Stimulated activated CD8-positive, alpha-beta memory T cell treated with anti-CD3 and anti-CD28 coated beads, Interleukin-4, amount 100 ng/mL, for 1 hour (primary cell): ENCODE measurements at places on chromosomes 12 and 14.

DNA sequence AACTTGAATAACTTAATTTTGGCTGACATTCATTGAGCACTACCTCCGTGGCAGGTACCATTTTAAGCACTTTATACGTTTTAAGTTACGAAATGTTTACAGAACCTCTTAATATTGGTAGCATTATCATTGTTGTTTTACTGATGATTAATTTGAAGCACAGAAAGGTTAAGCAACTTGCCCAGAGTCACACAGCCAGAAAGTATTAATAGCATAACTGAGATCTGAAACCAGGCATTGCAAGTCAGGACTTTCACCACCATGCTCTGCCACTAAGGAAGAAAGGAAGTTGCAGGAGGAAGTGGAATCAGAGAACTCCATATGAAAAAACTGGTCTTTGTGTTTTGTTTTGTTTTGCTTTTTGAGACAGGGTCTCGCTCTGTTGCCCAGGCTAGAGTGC is 28.2 kb upstream of the BCAT1 start:
- no peak for DNase-seq

DNA sequence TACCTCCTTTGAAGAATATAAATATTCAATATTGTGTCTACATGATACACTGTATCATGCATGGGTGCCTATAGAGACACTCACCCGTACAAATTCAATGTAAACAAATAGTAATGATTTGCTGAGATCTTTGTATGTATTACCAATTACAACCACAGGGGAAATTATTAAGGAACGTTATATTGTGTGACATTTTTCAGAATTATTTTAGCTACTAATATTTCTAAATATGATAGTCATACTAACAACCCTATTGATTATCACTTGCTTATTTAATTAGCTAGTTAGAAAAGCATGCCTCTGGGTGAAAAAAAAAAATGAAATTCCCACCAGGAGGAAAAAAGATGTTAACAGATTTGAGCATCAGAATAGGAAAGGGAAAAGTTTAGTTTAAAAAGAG is 2.1 kb downstream of the SOX5 start:
- no peak for DNase-seq

- DNase-seq: no peak
Observed at GRCh38 chr14:68377459-68377858, 415.4 kb downstream of the ZFP36L1 start.

GRCh38 chr14:93114713-93115068 is 1.0 kb downstream of the ITPK1 start:
- DNase-seq: no peak

- no peak for DNase-seq
Observed at GRCh38 chr14:34867199-34867598, 8.0 kb downstream of the BAZ1A start.

GRCh38 chr14:103879570-103880347 is 32.4 kb upstream of the PPP1R13B start:
- no peak for DNase-seq

- no peak for DNase-seq
Observed at GRCh38 chr12:1281683-1282366, 290.8 kb downstream of the ERC1 start.

GRCh38 chr12:68577949-68578348 is 32.8 kb upstream of the RAP1B start:
- no peak for DNase-seq

GRCh38 chr14:25140411-25140810 is 90.5 kb upstream of the STXBP6 start:
- no peak for DNase-seq

- no peak for DNase-seq
Observed at GRCh38 chr14:33938131-33938949, 12.5 kb downstream of the EGLN3 start.

DNA sequence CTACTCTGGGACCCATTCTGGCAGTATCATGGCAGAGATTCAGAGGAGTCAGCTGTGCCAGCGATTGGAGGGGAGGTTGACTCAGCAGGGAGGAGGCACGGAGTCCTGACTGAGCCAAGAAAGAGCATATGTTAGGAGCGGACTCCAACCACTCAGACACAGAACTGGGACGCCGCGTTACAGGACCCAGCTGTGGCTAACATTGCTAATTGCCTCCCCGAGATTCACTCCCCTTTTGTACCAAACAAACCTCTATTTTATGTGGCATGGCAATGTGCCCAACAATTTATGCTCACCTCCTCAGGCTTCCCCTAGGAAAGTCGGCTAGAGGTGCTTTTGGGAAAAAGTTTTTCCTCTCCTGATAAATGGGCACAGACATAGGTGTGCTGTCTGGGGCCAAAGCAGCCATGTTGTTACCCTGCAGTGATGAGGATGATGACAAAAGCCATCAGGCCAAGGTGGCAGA is 15.2 kb upstream of the CLIP1 start:
- DNase-seq: no peak

DNA sequence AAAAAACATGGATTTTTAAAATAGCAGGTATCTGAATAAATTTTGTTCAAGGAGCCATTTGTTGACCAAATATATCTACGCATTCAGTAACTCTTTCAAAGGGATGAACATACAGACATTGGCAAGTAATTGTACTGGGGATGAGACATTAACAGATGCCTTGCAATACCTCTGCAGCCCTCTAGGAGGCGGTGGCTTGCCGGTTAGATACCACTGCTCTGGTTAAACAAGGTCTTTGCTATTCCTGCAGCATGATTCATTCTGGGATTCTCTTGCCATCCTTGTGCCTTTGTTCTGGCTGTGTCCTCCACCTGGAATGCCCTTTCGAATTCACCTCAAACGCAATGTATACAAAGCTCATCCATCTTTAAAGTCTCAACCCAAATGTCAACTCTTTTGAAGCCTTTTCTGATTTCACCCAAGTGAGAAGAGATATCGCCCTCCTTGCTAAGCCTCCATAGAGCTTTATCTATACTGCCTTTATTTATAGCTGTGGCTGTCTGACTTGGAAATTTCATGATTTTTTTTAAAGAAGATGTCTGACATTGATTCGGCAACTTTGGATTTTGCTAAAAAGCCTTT is 131.0 kb upstream of the SRRM4 start:
- DNase-seq: no peak

DNA sequence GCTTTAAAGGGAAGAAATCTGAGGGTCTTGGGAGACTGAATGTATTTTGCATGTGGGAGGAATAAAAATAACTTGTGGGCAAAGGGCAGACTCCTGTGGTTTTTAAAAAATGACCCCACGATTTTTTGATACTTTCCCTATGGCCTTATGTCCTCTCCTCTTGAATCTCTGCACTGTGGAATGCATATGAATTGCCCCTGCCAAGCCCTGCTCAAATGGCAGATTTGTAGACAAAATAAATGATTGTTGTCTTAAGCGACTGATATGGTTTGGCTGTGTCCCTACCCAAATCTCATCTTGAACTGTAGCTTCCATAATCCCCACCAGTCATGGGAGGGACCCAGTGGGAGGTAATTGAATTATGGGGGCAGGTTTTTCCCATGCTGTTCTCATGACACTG is 223.8 kb downstream of the DACT1 start:
- DNase-seq: no peak

- no peak for DNase-seq
Observed at GRCh38 chr12:128603573-128604115, 220.1 kb downstream of the SLC15A4 start.

GRCh38 chr12:51369581-51369980 is 21.6 kb downstream of the GALNT6 start:
- no peak for DNase-seq

DNA sequence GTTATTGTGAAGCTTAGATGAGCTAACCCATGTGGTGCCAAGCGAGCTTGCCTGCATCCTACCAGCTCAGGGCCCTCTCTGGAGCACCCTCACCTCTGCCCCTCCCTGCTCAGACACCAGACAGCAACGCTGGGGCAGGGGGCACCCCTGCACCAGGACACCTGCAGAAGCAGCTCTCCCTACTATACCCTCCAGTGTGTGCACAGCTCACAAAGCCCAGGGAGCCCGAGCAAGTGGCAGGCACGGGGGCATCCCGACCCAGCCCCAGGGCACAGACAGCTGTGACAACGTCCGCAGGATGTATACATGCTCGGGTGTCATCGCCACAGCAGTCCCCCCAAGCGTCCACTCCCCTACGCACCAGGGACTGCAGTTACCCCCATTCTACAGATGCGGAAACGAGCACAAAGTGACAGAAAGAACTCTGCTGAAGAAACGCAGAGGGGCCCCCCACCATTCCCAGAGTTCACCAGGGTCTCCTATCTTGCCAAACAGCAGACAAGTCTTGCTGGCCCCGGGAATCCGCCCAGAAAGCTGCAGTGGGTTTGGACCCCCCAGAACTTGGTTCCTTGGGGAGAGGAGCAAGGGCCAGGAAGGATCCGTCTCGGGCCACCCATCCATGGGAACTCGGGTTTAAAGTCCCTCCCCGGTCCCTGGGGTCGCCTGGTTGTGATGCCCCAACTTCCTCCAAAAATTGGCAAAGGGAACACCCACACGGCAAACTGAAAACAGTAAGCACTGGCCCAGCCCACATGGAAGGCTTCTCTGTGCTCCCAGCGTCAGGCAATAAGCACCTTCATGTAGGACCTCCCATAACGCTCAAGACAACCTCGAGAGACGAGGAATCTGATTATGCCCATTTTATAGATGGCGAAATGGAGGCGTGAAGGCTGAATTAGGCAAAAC is 12.0 kb downstream of the NCOR2 start:
- no peak for DNase-seq

DNA sequence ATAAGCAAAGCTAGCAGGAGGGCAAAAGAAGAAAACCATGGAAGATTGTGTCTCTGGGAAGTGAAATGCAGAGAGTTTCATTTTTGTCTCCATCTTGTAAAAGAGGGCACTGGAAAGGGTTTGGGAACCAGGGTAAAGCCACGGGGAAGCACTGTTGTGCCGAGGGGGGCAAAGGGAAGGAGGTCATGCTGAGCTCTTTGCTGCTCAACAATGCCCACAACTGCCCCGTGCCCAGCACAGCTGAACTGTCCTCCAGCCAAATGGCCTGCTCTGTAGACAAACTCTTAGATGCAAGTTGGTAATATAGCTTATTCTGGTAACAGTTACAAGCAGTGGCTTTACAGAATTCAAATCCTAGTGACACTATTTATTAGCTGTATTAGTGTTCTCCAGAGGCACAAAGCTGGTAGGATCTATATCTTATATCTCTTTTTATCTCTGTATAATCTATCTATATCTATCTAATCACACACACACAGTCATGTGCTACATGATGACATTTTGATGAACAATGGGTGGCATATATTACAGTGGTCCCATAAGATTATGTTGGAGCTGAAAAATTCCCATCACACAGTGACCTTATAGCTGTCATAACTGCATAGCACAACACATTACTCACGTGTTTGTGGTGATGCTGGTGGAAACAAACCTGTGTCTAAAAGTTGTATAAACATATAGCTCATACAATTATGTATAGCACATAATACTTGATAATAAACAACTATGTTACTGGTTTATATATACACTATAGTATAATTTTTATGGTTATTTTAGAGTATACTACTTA is 203.4 kb upstream of the DDHD1 start:
- no peak for DNase-seq

DNA sequence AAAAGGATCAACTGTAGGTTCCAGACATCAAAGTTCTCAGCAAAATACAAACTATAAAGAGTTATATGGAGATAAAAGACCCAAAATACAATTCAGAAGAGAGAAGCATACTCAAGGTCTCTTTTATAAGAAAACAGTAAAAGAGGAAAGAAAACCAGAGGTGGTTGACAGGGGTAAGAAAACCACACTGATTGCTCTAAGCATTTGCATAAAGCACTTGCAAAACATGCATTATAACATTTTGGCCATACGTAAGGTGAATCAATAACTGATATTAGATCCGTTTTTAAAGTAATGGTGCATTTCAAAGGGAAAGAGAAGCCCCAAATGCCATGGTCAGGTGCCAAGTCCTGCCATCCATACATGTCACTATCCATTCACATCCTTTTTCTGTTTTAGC is 5.9 kb downstream of the DDHD1 start:
- DNase-seq: no peak

DNA sequence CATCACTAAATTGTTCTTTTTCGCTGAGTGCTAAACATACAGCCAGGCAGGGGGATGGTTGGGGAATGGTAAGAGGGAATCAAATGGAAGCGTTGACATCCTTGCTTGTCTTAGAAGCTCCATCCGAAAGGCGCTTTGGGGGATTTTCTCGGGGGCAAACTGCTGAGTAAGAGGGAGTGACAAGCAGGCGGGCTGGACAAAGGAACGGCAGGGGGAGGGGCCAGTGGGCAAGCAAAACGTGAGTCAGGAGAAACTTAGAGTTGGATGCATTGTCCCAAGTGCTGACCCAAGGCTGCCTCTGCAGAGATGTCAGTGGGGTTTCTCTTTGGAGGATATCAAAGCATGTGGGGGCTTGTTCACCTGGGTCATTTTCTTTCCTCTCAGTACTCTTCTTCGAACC is 480.5 kb downstream of the VRK1 start:
- DNase-seq: no peak

DNA sequence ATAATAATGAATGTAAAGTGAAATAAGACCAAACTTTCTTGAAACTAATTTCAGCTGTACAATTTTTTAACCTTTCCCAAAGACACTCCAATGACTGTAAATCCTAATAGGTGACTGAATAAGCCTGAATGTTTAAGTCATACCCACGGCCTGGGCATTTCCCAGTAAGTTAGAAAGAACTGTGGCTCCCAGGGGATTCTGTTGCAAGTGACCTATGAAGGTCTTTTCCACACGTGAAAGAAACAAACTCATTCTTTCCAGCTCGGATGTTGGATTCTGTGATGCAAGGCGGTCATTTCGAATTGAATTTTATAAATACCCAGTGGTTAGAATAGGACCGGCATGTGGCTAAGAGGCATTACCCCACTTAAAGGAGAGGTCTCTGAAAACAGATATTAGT is 1134.4 kb downstream of the GALC start:
- DNase-seq: no peak

- DNase-seq: no peak
Observed at GRCh38 chr12:51181558-51181957, 8.6 kb upstream of the TFCP2 start.

DNA sequence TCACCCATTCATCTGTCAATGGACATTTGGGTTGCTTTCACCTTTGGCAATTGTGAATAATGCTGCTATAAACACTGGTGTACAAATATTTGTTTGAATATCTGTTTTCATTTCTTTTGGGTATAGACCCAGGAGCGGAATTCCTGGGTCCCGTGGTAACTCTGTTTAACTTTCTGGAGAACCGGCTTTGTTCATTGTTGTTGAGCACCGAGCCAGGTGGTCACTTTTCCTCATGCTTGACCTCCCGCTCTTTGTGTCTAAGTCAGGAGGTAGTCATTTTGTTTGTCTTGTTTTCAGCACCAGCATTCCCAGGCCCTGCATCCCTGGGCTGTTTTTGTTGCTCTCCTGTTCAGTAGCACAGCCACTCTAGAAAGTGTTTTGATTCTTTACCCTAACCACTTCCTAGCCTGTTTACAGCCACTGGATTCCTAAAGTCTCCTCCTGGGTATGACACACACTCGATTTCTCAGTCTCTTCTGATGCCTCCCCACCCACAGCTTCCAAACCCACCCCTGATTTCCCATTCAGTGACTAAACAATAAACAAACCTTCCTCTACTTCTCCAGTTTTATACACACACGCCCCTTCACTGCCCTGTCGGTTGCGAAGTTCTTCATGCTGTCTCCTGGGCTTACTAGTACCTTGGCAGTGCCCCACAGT is 37.9 kb downstream of the B4GALNT3 start:
- DNase-seq: no peak

- no peak for DNase-seq
Observed at GRCh38 chr14:23663127-23663526, 27.0 kb downstream of the DHRS2 start.
